CD4-positive, alpha-beta T cell treated with Interleukin-6 at 100 ng/mL for 8 hours (primary cell): ENCODE measurements at places on chromosomes 13 and 19.
A peak's percentile ranks its signal among the peaks of the same experiment; 100 is the strongest.

DNA sequence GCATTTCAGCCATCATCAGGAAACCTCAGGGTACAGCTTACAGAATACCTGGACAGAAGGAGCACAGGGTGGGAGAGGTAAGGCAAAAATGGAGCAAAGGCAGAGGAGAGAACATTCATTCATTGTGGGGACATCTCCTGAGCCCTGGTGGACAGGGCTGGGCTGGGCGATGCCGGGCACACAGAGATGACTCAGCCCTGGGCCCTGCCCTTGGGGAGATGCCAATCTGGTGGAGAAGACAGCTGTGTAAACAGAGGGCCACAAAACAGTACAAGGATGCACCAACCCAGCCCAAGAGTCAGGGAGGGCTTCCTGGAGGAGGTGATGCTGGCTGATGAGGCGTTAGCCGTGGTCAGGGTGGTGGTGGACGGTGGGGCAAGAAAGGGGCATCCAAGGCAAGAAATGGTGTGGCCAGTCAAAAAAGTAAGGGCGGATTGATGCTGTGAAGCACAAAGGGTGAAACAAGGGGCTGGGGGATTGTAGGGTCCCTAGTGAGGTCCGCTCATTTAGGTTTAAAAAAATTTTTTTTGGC is 3.6 kb upstream of the HAS1 start:
- DNase-seq = no peak

DNA sequence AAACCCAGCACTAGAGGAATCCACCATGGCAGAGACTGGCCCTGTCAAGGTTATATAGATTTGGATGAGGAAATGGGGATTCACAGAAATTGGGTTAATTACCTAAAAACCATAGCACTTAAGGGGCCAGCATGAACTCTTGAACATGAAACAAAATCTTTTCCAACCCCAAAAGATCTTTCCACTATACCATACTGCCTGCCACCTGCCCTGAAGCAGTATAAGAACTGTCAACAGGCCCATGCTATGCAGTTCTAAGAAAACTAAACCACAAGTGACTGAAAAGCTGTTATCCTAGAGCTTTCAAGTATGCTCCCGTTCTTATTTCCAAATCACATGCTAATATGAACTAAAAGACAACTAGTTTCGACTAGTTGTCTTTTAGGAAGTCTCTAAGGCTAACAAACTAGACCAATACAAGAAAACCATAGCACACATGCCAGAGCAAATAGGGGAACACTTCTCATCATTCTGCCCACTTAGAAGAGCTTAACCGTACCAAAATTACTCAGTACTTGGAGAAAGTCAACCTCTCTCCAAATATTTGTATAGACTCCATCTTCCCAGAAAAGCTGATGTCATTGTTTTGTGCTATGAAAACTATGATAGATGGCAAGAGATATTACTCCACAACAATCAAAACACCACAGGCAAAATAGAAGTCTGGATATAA is 27.5 kb downstream of the HSPH1 start:
- no peak for DNase-seq

GRCh38 chr19:46786236-46787039 is 2.0 kb downstream of the SLC1A5 start:
- peak; percentile 82 for DNase-seq

DNA sequence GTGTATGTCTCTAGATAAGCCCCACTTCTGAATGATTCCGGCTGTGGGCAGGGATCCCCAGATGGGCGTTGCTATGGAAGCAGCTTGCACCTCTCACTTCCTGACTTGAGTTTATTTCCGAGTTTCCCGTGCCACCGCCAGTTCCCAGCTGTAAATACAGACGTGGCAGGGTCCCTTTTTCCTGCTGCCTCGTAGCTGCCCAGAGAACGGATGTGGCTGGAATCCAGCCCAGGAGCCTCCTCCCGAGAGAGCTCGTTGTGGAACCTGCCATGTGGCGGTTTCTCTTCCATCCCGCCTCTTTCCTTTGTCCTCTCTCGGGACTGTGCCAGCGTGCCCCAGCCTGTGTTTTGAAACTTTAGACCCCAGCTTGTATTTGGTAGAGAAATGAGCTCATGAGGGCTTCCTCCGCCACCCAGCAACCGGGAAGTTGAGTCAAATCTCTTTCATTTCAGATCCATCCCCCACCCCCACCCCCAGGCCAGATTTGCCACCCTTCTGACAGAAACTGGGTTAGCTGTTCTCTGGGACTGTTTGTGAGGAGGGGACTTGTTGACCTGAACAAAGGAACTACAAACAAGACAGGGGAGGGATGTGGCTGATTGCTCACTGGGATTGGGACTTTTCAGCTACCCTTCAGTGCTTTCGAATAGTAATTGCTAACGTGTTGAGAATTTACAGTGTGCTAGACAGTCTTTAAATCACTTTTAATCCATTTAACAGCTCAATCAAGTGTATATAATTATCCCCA is 96.6 kb downstream of the SIPA1L3 start:
- DNase-seq = peak; percentile 3

- DNase-seq = no peak
These were observed 9.5 kb upstream of the MBNL2 start for GRCh38 chr13:97212601-97213040.

GRCh38 chr19:8900421-8900820 is 68.2 kb downstream of the MBD3L1 start:
- no peak for DNase-seq

- no peak for DNase-seq
These were observed 3.3 kb downstream of the MATK start for GRCh38 chr19:3782903-3783302.

DNA sequence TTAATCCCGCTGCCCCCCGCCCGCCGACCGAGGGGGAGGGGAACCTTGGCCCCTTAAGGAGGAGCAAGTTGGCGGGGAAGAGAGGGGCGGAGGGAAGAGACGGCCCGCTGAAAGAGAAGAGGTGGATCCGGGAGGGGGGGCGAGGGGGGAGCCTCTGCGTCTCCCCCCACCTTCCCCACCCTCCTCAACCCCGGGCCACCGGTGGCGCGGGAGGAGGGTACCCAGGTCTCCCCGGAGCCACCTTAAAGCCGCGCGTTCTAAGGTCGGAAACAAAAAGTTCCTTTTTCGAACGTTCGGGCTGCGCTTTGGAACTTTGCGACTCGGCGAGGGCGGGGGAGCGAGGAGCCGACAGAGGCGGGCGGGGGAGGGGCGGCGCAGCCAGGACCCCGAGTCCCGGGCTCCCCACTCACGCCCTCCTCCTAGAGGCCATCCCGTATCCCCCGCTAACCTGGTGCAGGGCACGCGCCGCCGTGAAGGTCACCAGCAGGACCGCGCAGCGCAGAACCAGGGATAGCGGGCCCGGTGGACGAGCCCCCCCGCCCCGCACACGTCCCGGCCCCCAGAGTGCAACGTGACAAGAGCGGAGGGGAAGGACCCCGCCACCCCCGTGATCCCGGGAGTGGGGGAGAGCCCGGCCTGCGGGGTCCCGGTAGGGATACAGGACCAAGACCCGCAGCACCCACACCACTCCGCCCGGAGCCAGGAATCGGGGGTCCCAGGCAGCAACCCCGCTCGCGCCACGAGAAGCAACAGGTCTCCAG is 659 bp downstream of the ERF start:
- peak; percentile 75 for DNase-seq

DNA sequence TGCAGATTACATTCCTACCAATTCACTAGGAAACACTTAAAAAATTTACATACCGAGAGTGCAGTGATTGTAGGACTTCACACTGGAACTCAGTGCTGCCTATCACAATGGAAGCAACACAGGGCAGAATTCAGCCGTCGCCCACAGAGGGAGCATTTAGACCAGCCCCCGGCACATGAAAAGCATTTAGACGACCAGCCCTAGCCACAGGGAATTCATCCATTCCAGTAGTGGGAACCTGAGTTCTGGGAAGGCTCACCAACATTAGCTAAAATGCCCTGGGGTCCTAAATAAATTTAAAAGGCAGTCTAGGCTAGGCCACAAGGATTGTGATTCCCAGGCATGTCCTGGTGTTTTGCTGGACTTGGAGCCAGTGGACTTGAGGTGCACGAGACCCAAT is 155.2 kb downstream of the LIG4 start:
- no peak for DNase-seq

GRCh38 chr19:41395355-41395754 is 1.8 kb downstream of the EXOSC5 start:
- no peak for DNase-seq
